IPS-NIHi11 (cell line): ENCODE measurements at places on chromosomes 2 and 18.

DNA sequence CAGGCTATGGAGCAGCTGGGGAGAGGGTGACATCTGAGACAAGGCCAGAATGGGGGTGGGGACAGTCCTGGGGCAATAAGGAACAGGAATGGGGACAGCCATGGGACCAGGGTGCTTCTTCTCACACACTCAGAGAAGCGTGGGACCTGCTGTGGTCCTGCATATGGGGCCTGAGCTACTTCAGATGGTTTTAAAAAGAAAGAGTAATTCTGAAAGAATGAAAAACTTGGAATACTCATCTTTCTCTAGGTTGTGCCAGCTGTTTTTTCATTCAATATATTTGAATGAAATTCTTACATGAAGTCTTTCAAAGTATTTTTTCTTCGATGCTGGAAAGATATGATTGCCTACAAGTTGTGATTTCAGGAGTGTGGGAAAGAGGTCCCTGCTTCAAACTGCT is 227.5 kb upstream of the APCDD1 start:
- DNase-seq, result no peak

DNA sequence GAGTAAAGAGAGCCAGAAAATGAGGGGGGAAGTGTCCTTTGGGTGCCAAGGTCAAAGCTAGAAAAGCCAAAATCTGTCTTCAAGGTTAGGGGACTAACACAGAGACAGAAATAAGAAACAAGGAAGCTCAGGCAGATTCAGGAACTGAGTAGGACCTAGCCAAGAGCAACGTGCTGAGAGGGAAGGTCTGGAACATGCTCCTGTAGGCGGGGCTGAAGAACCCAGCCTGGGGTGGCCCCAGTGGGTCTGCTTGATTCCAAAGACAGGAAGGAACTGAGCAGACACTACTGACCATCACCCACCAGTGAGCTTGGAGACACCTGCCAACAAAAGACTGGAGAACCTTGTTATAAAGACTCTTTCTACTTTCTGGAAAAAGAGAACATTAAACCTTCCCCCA is 105.1 kb downstream of the SP3 start:
- DNase-seq, result no peak

DNA sequence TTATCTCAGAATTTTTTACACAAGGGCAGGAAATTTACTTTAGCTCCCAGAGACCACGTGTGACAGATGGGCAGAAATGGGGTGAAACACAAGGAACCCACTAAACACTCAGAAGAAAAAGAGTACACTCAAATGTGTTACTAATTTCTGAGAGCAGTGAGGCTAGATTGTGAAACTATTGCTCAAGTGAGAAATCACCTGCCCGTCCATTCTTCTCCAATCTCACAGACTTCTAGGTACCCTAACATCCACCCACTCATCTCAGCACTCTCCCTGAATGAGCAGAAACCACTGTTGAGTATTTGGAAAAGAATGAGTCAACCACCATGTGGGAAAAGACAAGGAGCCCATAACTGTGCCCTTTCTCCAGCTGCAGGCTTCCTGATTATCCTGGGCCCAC is 293.0 kb upstream of the CDH2 start:
- DNase-seq, result no peak

DNA sequence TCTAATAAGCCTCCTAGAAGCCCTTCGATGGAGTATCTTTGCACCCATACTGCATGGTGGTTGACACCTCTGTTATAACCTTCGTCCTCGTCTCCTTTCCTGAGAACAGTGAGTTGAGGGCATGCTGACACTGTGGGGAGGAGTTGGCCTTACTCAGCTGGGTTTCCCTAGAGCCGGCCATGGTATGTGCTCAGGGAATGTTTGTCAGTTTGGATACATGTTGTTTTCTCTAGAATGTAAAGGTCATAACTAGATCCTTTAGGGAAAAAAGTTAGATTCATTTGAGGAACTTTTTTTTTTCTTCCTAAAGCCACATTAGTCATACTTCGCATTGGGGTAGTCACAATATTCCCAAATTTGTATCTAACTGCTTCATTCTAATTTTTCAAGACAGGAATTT is 106.0 kb upstream of the FOSL2 start:
- DNase-seq, result no peak

DNA sequence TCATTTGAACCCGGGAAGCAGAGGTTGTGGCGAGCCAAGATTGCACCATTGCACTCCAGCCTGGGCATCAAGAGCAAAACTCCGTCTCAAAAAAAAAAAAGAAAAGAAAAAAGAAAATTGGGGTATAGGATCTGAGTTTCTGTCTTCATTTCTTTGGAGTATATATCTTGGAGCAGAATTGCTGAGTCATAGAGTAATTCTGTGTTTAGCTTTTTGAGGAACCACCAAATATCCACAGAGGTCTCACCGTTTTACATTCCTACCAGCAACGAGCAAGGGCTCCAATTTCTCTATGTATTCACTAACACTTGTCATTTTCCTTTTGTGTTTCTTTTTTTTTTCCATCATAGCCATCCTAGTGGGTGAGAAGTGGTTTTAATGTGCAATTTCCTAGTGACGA is 87.6 kb upstream of the TEX51 start:
- DNase-seq, result no peak

GRCh38 chr18:46574000-46574742 is 82.8 kb downstream of the LOXHD1 start:
- no peak for DNase-seq
